ENCODE measurements at places on chromosomes 2 and 18. TPM values are rescaled to one million over a fixed set of nuclear protein-coding genes. Genes with fewer than 3 reads are reported as not detected.

- H3K4me3 ChIP-seq = no peak overlapping the region
- DNase-seq = no peak
- H3K27me3 ChIP-seq = no peaks in the 10 kb centered on the region
- no peak overlapping the region for H3K27ac ChIP-seq
- H3K4me1 ChIP-seq = no peaks in the 10 kb centered on the region
Measured at GRCh38 chr18:10114717-10115463, 201.1 kb downstream of the VAPA start.

DNA sequence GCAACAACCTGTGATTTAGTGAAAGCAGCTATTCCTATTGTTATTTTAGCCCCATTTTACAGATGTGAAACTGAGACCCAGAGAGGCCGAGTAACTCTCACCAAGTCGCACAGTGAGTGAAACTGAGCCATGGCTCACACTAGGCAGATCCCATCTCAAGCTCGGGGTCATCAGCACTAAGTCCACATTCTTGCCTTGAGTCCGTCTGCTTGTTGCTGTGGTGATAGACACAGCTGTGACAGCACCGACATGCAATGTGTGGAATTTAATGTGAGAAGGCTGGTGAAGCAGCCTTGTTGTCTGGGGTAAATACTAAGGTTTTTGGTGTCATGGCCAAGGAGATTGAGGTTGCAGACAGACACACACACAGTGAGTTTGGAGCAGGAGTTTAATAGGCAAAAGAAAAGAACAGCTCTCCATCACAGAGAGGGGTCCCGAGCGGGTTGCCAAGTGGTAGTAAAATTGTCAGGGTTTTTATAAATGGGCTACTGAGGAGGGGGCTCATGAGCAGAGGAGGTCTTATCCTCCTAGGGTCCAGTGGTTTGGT is 40.2 kb upstream of the GMCL1 start:
- DNase-seq = no peak
- H3K4me1 ChIP-seq = peaks cover 20% of the 10 kb centered on the region
- no peak overlapping the region for H3K4me3 ChIP-seq
- H3K27me3 ChIP-seq = no peaks in the 10 kb centered on the region
- H3K27ac ChIP-seq = no peak overlapping the region

- H3K4me3 ChIP-seq = no peak overlapping the region
- no peaks in the 10 kb centered on the region for H3K4me1 ChIP-seq
- no peaks in the 10 kb centered on the region for H3K27me3 ChIP-seq
- no peaks in the 10 kb centered on the region for H3K36me3 ChIP-seq
- DNase-seq = no peak
Measured at GRCh38 chr2:112725545-112726457, 5.0 kb downstream of the NT5DC4 start.

DNA sequence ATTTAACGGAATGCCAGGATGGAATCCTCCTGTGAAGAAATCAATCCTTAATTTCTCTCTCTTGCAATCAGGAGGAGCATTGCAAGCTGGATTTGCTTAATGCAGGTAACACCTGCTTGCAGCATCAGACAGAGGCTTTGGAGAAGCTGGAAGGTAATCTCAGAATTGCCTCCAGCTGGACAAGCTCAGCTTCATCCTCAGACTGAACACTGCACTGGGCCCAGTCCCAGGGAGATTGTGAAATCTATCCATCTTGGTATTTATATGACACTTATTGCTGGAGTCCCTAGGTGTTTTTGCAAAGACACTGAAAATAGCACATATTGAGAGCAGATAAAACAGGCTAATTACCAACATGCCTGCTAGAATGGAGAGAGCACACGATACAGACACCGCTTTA is 179.4 kb upstream of the SESTD1 start:
- H3K27ac ChIP-seq = no peak overlapping the region
- H3K4me1 ChIP-seq = no peaks in the 10 kb centered on the region
- no peaks in the 10 kb centered on the region for H3K27me3 ChIP-seq
- no peak overlapping the region for H3K4me3 ChIP-seq
- no peaks in the 10 kb centered on the region for H3K36me3 ChIP-seq
- no peak for DNase-seq

- no peaks in the 10 kb centered on the region for H3K36me3 ChIP-seq
- peak; percentile 43 for DNase-seq
- no peak overlapping the region for H3K4me3 ChIP-seq
- H3K4me1 ChIP-seq = peaks cover 31% of the 10 kb centered on the region
Measured at GRCh38 chr2:172342078-172342477, 85.3 kb upstream of the ITGA6 start.

GRCh38 chr2:41546031-41546430 is 501.8 kb upstream of the PKDCC start:
- DNase-seq = no peak
- no peak overlapping the region for H3K27ac ChIP-seq
- no peaks in the 10 kb centered on the region for H3K27me3 ChIP-seq
- no peaks in the 10 kb centered on the region for H3K4me1 ChIP-seq
- H3K4me3 ChIP-seq = no peak overlapping the region
- no peaks in the 10 kb centered on the region for H3K36me3 ChIP-seq

GRCh38 chr2:39568561-39569006 is 97.1 kb upstream of the TMEM178A start:
- no peak for DNase-seq
- peaks cover 7% of the 10 kb centered on the region for H3K4me1 ChIP-seq
- no peaks in the 10 kb centered on the region for H3K36me3 ChIP-seq
- H3K27ac ChIP-seq = peak overlapping the region; percentile 26

DNA sequence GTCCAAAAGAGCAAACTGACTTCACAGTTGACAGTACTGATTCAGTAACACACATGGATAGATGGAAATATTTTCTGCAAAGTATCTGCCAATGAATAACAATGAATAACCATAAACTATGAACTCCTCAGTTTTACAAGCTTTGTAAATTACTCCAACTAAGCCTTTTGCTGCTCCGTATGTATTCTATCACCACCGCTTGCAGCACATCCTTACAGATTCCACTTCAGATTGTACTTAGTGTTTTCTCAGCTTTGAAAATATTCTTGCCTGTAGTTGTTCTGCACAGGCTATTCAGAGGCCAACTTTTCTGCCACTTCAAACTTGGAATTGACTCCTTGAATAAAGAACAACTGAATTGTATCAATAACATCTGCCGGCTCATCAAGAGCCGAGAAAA is 36.2 kb downstream of the TLK1 start:
- no peak for DNase-seq
- no peaks in the 10 kb centered on the region for H3K36me3 ChIP-seq
- H3K4me1 ChIP-seq = peaks cover 12% of the 10 kb centered on the region
- no peak overlapping the region for H3K27ac ChIP-seq
- H3K27me3 ChIP-seq = no peaks in the 10 kb centered on the region
- H3K4me3 ChIP-seq = no peak overlapping the region

DNA sequence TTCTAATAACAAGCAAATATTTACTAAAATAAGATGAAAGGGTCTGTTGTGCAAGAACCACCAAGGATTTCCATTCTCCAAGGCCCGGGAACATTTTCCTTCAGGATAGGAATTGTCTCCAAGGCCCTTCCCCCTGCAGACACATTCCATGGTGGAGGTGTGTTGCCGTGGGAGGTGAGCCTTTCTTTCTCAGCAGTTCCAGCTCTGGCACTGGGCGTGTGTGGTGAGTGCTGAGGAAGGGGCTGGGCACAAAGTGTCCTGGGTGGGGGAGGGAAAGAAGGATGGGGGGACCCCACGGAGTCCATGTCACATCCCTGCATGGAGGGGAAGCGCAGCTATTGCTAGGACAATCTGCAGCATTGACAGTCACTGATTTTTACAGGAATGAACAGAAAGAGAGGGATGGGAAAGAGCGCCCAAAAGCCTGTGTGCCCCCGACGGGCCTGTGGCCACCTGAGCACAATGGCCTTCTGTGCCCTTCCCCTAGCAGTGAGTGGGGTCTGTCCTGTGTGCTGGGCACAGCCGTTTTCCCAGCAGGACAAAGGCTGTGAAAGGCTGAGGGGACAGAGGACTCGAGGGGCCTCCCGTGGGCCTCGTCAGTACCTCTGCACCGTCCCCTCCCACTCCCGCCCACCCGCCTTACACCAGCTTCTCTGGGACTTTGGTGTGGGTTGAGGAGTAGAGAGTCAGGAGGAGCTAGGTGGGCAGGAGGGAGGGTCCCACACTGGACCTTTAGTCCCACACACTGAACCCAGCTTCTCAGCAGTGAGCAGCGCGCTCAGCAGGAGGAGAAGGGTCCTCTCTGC is 79.8 kb downstream of the PTGR3 start:
- H3K4me3 ChIP-seq = no peak overlapping the region
- no peaks in the 10 kb centered on the region for H3K4me1 ChIP-seq
- H3K36me3 ChIP-seq = no peaks in the 10 kb centered on the region
- DNase-seq = no peak
- H3K27ac ChIP-seq = no peak overlapping the region

DNA sequence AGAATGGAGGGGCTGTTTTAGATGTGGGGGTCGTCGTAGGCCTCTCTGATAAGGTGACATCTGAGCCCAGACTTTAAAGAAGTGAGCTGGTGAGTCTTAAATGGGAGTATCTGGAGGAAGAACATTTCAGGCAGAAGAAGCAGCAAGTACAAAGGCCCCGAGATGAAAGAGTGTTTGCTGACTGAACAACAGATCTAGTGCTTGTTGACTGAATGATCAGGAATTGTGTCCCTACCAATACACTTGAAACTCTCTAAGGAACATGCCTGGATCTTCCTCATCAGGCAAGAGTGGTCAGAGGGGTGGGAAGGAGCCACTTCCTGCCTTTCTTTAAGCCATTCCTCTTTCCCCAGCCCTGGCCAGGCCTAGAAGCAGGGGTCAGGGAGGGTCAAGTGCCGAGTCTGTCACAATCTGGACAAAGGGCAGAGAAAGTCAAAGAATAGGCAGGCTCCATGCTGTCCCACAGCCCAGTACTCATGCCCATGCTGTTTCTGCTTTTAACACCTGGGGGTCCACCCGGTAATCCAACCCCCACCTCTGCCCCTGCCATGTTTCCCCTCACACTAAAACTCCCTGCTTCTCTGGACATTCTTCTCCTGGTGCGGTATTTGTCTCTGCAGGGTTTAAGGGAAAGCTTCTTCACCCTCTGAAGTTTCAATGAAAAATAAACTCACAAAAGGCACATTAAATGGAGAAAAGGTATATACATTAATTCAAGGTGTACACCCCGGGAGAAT is 3.0 kb upstream of the TMEM37 start:
- no peak overlapping the region for H3K27ac ChIP-seq
- no peaks in the 10 kb centered on the region for H3K27me3 ChIP-seq
- no peaks in the 10 kb centered on the region for H3K36me3 ChIP-seq
- DNase-seq = no peak
- H3K4me3 ChIP-seq = no peak overlapping the region

- H3K36me3 ChIP-seq = no peaks in the 10 kb centered on the region
- no peak overlapping the region for H3K4me3 ChIP-seq
- H3K27ac ChIP-seq = no peak overlapping the region
- no peaks in the 10 kb centered on the region for H3K4me1 ChIP-seq
- H3K27me3 ChIP-seq = no peaks in the 10 kb centered on the region
Measured at GRCh38 chr2:74334931-74335333, 8.3 kb downstream of the SLC4A5 start.

GRCh38 chr2:1923541-1923940 is 179.2 kb upstream of the PXDN start:
- DNase-seq = no peak
- no peaks in the 10 kb centered on the region for H3K27me3 ChIP-seq
- H3K36me3 ChIP-seq = no peaks in the 10 kb centered on the region
- H3K4me3 ChIP-seq = no peak overlapping the region
- no peaks in the 10 kb centered on the region for H3K4me1 ChIP-seq
- no peak overlapping the region for H3K27ac ChIP-seq

GRCh38 chr2:210428393-210429179 is 48.0 kb downstream of the LANCL1 start:
- H3K27me3 ChIP-seq = no peaks in the 10 kb centered on the region
- DNase-seq = no peak
- H3K4me1 ChIP-seq = no peaks in the 10 kb centered on the region
- peaks cover 9% of the 10 kb centered on the region for H3K36me3 ChIP-seq
- H3K4me3 ChIP-seq = no peak overlapping the region
- no peak overlapping the region for H3K27ac ChIP-seq

DNA sequence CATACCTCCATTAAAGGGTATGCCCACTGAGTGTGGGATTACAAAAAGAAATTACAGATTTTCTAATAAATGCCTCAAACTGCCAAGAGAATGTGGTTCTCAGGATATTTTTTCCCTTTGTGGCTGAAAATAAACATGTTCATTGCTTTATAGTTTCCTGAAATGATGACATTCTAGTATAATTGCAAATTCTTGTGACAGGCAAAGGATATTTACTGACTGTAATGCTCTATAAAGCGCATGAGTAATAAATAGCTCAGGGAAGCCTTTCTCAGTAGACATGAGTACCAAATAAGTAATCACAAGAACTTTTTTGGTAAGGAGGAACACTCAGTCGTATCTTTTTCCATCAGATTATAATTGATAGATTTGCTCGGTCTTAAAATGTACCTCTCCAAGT is 72.3 kb downstream of the FTCDNL1 start:
- H3K4me3 ChIP-seq = no peak overlapping the region
- H3K27ac ChIP-seq = no peak overlapping the region
- no peak for DNase-seq
- no peaks in the 10 kb centered on the region for H3K4me1 ChIP-seq

GRCh38 chr2:84882414-84882738 is 1.5 kb upstream of the TRABD2A start:
- no peaks in the 10 kb centered on the region for H3K36me3 ChIP-seq
- H3K27ac ChIP-seq = no peak overlapping the region
- no peaks in the 10 kb centered on the region for H3K4me1 ChIP-seq
- no peak for DNase-seq
- no peak overlapping the region for H3K4me3 ChIP-seq
- no peaks in the 10 kb centered on the region for H3K27me3 ChIP-seq

GRCh38 chr2:219107758-219108157 is 47.0 kb upstream of the IHH start:
- H3K27me3 ChIP-seq = no peaks in the 10 kb centered on the region
- H3K4me3 ChIP-seq = no peak overlapping the region
- no peak overlapping the region for H3K27ac ChIP-seq
- peaks cover 10% of the 10 kb centered on the region for H3K4me1 ChIP-seq

- no peaks in the 10 kb centered on the region for H3K36me3 ChIP-seq
- H3K4me3 ChIP-seq = no peak overlapping the region
- no peaks in the 10 kb centered on the region for H3K4me1 ChIP-seq
Measured at GRCh38 chr2:136212426-136213378, 94.8 kb upstream of the CXCR4 start.

DNA sequence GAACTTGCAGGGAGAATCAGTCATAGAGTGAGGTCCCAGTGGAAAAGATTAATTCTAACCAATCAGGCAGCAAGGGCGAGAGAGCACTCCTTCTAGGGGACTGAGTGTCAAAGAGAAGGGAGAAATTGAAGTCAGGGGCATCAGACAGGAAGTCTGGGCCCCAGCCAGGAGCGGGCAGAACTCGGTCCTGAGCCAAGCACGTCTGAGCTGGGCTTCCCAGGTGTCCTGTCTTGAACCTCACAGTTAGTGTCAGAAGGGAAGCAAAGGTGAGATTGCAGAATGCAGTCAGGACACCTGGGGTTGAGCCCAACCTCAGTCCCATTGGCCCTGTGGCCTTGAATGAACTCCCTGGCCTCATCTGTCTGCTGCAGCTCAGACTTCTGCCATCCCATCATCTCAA is 220.9 kb downstream of the SMAD2 start:
- H3K4me3 ChIP-seq = no peak overlapping the region
- no peaks in the 10 kb centered on the region for H3K36me3 ChIP-seq
- no peak for DNase-seq
- no peaks in the 10 kb centered on the region for H3K27me3 ChIP-seq
- no peaks in the 10 kb centered on the region for H3K4me1 ChIP-seq

GRCh38 chr18:59779979-59780378 is 82.8 kb upstream of the CCBE1 start:
- H3K4me1 ChIP-seq = no peaks in the 10 kb centered on the region
- no peak overlapping the region for H3K27ac ChIP-seq
- DNase-seq = no peak
- no peaks in the 10 kb centered on the region for H3K36me3 ChIP-seq
- H3K4me3 ChIP-seq = no peak overlapping the region
- no peaks in the 10 kb centered on the region for H3K27me3 ChIP-seq

The LONRF2 gene
- 7.1 TPM for total RNA-seq

The SLC8A1 gene
- total RNA-seq = 7.1 TPM

The MYO5B gene
- 11.8 TPM for total RNA-seq

The B4GALT6 gene
- total RNA-seq = 0.79 TPM

The FABP1 gene
- total RNA-seq = not detected

The CLIP4 gene
- 8.2 TPM for total RNA-seq

The RABL2A gene
- total RNA-seq = 5.2 TPM
